Skeletal muscle cell (primary cell): ENCODE measurements at places on chromosomes 1 and 21.

GRCh38 chr1:159921251-159921650 lies 4.1 kb downstream of the TAGLN2 start:
- no peak for DNase-seq

GRCh38 chr1:167065471-167065870 lies 24.7 kb downstream of the GPA33 start:
- DNase-seq = no peak

GRCh38 chr1:182624577-182624976 lies 20.4 kb upstream of the RGS16 start:
- DNase-seq = no peak

DNA sequence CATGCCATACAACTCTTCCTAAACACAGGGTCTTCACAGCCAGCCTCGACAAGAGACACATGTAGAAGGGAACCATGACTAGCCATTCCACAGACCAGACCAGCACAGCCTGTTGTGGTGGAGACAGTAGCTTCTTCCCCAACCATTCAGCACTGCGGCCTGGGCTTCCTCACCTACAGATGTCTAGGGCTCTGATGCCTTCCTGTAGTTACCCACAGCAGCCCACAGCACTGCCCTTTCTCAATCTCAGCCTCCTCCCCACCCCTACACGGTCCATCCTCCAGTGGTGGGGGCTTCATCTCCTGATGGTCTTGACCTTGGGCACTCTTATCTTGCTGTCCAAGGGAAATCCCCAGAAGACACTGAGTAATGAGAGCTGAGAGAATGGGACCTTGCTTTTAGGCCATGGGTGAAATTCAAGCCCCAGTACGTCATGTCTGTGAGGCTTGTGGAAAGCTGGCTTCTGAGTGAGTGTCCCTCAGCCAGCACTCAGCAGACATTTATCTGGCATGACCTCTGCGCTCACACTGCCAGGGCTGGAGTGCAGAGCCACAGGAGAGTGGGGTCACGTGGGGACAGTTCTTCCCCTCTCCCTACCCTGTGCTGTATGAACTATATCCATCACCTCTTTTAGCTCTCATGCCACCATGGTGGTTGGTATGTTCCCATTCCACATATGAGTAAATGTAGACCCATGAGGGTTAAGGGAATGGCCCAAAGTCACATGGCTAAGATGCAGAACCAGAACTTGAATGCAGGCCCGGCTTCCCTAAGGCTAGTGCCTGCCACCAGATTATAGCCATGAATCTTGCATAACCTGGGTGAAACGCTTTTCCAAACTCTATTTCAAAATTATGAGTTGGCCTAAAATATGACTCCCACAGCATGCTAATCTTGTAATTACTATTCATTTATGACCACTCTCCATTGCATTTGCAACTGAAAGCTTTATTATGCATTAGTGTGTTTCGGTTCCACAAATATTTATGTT lies 104.7 kb downstream of the HIVEP3 start:
- no peak for DNase-seq

DNA sequence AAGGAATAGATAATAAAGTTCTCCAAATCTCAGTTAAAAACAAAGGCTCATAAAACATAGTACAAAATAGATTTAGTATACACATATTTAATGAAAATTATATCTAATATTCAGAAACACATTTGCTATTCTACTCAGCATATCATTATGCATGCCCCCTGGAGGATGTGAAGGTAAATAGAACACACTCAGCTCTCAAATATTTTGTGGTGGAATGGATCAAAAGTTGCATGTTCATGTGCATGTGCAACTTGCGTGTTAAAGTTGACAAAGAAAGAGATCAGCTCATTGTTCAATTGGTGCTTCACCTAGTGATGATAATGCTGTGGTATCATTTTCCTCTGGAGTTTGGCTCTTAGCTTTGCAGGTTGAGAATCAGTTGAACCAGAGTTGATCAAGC lies 4.9 kb upstream of the ZNF644 start:
- peak; percentile 4 for DNase-seq

DNA sequence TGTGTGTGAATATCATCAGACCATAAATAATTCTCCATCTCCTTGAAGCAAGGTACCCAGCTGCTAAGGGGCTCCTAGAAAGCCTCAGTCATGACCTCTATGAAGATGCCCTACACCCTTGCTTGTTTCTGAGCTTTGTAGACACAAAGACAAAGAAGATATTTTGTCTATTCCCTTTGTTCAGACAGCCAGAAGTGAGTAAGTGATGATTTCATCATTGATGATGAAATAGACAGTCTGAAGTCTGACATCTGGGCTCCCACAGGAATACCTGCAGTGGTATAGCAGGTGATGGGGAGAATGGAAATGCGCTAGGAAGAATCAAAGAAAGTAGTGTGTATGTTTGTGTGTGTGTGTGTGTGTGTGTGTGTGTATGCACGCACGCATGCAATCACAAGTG lies 82.2 kb upstream of the DPT start:
- no peak for DNase-seq

DNA sequence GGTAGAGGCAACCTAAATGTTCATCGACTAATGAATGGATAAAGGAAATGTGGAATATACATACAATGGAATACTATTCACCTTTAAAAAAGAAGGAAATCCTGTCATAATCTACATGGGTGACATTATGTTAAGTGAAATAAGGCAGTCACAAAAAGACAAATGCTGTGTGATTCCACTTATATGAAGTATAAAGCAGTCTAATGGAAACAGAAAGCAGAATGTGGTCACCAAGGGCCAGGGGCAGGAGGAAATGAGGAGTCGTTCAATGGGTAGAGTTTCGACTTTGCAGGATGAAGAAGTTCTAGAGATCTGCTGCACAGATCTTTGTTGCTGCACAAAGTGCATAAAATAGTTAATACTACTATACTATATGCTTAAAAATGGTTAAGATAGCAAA lies 7.8 kb downstream of the DIPK1A start:
- no peak for DNase-seq

DNA sequence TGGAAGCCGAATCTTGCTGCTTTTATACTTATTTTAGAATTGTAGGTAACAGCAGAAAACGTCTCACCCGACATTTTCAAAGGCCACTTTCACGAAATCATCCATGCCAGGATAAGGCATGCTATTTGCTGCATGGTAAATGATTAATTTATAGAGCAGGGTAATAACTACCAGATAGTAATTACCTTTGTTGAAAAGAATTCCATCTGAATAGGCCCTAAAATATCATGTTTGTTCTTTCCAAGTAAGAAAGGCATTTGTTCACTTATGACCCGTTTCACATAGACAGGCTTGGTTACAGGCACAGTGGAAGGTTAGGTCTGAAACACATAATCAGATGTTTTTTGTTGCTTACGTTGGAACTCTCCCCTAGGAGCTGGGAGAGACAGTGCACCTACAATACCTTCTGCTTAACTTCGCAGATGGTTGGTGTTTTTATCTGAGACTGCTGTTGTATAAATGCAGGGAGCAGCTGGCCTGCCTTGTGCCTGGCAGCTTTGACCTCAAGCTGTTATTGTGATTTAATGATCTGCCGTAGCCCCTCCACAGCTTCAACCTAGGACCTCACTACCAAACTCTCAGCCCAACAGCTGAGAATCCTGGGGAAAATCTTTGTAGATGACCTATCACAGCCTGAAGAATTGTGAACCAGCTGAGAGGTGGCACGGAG lies 1.6 kb downstream of the SLC44A3 start:
- no peak for DNase-seq

GRCh38 chr1:70041317-70042045 lies 163.9 kb downstream of the LRRC40 start:
- DNase-seq = no peak

DNA sequence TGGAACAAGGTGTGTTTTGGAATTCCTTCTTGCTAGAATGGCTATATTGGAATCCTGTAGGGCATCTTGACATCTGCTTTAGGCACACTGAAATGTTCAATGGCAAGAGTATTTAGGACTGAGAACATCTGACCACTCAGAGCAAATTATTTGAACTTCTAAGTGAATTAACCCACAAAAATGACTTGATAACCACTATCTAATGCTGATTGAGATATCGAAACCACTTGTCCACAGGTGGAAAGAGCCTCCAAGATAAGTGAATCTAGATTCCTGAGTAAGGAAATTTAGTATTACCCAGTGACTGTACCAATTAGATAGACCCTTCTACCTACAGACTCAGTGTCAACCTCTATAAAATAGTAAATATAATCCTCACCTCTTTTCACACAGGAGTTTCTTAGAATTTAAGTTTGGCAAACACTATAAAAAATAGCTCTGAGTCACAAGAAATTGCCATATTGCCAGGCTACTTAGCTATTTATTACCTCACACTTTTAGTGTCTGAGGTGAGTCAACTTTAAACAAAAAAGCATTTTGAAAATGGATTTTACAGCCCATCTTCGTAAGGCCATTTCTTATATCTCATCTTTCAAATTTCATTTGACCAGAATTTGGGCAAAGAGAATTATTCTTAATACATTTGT lies 421.8 kb downstream of the PTBP2 start:
- DNase-seq = no peak

DNA sequence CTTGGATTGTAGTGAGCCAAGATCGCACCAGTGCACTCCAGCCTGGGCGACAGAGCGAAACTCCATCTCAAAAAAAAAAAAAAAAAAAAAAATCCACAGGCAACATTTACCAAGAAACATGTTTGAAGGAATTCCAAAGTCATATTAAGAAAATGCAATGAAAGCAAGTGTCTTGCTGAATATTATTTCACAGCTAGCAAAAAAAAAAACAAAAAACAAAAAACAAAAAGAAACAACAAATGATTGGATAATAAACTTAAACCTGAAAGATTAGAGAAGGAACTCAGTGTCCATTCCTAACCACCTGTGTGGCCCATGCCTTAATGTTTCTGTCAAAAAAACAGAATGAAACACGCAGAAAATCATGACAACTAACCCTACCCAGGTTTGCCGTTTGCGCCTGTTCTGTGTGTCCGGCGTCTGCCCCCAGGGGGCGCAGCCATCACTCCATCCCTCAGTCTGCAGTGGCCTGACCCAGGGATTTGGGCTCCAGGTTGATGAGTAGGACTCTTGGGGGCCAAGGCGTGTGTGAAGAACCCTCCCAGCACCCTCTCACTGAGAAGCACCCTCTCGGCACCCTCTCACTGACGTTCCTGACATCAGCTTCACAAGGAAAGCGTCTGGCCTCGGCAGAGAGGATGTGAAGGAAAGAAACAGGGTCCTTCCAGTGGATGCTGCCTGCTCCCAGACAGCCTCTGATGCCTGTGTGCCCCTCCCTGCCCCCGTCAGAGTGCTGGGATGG lies 19.2 kb upstream of the PTTG1IP start:
- no peak for DNase-seq

DNA sequence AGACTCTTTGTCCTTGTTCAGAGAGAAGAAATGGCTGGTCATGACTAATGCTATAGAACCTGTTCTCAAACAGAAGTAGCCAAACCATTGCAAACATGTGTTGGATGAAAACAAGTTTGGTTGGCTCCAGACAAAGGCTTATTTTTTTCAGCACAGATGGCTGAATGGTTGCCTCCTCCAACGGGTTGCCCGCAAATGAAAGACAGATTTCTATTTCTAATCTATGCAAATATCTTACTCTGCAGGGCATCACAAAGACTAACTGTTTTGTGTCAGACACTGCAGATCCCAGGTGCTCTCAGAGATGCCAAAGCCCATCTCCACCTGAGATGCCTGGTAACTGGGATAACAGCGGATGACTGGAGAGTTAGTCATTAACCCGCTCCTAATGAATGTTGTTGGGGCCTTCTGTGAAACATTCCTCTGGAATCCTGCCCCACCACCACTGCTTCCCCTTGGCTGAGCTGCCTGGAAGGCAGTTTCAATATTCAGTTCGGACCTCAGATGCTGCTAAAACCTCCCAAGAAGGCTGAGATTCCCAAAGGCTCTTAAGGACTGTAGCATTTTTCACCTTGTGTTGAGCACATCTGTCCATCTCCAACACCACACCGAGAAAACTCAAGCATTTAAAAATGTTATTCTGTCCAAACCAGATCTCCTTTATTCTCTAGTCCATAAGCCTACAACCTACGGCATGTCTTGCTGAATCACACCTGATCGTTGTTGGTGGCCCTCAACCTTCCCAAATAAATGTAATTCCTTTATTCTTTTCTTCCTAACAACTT lies 104.4 kb downstream of the PTPN14 start:
- peak; percentile 82 for DNase-seq

- peak; percentile 56 for DNase-seq
Measured at GRCh38 chr1:116521186-116521585, 49.6 kb downstream of the CD58 start.

DNA sequence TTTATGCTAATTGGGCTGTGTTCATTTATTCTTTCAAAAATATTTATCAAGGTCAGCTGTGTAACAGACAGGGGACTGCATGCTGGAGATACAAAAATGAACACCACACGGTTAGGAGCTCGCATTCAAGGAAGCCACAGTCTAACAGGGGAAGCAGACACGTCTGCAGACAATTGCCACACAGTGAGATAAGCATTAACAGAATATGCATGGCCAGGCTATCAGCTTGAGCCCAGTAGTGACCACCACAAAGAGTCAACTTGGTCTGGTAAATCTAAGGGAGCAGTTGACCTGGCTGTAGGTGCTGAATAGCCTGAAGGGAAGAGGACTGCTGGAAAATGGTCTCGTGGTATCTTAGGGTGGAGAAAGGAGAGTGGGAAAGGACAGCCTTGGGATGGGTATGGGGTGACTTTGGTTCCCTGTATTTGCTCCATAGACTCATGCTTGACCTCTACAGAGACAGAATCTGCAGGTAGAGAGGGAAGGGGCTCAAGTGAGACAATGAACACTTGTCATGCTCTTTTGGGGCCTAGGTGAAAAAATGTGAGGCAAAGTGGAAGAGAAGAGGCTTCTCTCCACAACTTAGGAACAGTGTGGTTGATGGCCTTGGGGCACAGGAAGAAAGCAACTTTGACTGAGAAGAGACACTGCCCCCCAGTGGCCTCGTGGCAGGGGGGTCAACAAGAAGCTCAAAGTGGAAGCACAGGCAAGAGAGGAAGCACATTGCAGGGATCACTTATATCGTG lies 7.6 kb upstream of the NPL start:
- DNase-seq = no peak

DNA sequence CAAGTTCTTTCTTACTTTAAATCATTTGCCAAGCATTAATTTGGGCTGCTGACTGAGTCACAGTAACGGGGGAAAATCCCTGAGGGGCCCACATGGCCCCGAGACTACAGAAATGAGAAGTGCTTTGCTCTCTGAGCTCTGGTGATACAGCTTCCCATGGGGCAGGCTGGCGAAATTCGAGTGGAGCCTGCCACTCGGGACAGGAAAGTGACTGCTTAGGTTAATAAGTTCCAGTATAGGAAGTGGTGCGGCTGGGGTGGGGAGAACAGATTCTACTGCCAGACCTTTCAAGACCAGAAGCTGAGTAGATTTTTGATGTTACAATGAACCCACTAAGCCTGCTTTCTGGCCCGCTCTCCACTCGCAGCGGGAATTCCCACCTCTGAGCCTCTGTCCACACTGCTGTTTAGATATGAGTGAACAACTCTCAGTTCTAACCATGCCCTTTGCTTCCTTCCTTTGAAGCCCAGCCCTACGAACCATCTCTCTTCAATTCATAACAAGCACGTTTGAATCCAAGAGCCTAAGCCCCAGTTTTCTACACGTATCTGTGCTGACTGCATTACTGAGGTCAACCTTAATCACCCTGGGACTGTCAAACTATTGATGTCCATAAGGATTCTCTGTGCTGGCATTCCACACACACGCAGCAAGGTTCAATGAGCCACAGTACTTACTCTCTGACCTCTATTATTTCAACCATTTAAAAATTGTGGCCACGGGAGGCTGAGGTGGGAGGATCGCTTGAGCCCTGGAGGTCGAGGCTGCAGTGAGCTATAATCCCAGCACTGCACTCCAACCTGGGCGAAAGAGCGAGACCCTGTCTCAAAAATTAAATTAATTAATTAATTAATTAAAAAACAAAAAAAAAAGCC lies 9.6 kb downstream of the ZBTB17 start:
- no peak for DNase-seq
